ENCODE measurements at places on chromosomes 4 and X.

DNA sequence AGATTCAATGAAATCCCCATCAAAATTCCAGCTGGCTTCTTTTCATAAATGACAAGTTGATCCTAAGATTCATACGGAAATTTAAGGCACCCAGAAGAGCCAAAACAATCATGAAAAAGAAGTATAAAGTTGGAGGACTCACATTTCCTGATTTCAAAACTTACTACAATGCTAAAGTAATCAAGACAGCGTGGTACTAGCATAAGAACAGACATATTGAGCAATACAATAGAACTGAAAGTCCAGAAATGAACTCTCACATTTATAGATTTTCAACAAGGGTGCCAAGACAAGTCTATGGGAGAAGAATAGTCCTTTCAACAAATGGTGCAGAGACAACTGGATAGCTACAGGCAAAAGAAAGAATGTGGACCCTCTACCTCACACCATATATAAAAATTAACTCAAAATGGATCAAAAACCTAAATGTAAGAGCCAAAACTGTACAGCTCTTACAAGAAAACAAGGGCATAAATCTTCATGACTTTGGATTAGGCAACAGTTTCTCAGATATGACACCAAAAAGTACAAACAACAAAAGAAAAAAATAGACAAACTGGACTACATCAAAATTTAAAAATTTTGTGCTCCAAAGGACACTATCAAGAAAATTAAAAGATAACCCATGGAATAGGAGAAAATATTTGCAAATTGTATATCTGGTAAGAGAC is 28.5 kb downstream of the SASH3 start:
- no peak for DNase-seq

DNA sequence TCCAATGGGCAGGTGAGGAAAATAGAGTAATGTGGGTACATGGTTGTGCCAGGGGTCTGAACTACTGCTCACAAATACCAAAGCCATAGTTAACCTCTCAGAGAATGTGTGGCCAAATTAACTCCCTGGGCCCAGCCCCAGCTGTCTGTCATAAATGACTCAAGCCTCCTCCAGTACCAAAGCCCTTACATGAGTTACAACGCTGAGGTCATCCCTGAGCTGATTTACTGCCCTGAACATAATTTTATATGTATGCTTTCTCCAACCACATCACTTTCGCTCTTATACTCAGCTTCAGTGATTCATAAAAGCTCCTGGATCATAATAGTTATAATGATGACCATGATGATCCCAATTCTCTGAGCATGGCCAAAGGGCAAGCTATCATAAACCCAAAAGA is 283.9 kb downstream of the NKX6-1 start:
- DNase-seq: no peak

DNA sequence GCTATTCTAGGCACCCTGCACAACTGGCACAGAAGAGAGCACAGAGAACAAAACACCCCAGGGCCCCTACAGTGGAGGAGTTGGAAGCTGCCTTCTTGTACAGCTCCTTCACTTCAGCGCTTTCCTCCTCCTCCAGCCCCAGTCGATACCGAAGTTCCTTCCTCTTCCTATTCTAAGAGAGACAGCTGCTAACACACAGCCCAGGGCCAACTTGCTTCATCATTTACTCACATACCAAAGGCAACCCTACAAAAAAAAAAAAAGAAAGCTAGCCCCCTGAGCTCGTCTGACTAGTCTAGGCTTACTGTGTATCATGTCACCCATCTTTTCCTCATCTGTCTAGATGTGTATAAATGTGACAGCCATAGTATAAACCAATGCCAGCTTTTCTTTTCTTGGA is 64.5 kb downstream of the MID1 start:
- DNase-seq: no peak

DNA sequence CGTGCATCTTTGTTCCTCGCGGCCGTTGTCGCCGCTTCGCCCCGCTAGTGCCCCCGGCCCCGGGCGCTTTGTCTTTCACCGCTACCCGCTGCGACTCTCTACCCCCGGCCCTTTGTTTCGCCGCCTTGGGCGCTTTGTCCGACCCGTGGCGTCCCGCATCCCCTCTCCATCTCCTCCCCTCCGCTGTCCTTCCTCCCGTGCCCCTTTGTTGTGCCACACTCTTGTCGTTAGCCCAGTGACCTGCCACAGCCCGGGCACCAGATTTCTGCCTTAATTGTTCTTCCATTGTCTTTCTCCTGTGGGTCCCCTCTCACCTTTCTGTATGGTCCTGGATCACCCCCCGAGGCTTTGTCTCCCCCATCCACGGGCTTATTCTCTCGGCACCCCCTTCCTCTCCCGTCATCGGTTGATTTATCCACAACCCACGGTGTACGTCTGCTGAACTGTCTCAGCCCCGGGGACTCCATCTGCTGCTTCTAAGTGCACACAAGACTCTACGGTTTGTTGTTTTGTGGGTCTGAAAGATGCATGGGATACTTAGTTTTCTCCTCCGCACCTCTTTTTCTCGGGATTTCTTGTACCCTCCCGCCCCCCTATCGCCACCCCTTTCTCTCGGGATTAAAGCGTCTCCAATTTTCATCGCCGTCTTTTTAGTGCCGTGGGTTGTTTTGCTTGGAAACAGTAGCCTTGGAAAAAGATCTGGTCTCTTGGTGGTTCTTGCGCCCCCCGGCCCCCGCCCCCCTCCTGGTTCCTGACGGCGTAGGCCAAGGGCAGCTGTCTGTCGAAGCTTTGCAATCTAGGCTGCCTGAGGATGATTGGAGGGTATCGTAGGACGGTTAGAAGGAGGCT is 783 bp downstream of the RBPJ start:
- DNase-seq: peak; percentile 7

- DNase-seq: no peak
Measured at GRCh38 chrX:36856849-36857248, 151.3 kb upstream of the FAM47C start.

GRCh38 chr4:41475402-41475801 is 62.6 kb upstream of the LIMCH1 start:
- no peak for DNase-seq

DNA sequence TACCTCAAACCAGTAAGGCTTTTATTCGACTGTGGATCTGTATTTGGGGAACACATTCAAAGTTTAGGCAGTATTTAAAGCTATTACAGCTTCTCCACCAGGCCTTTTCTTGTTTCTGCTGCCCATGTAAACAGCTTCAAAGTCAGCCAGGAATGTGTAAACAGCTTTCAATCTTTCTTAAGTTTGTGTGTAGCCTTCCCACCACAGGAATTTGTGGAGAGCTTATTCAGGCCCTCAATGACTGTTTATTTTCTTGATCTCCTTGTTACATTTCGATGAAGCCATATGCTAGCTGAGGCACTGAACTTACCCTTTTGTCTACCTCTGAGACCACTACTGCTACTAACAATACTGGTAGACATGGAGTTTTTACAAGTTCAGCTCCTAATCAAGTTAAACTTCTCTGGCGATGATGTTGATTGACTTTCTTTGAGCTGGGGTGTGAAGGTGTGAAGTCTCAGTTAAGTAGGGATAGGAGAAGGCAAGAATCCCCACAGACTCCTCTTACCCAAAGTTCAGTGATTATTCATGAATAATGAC is 72.6 kb downstream of the NWD2 start:
- no peak for DNase-seq

- no peak for DNase-seq
Measured at GRCh38 chrX:107574711-107575110, 53.6 kb upstream of the PRPS1 start.

DNA sequence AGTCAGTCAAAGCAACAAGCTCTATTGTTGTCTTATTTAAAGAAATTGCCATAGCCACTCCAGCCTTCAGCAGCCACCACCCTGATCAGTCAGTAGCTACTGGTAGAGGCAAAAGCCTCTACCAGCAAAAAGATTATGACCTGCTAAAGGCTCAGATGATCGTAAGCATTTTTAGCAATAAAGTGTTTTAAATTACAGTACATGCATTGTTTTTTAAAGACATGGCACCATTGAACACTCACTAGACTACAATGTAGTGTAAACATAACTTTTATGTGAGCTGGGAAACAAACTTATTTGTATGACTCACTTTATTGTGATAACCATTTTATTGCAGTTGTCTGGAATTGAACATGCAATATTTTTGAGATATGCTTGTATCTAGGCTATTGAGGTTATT is 32.3 kb upstream of the DYNLT3 start:
- DNase-seq: no peak

- DNase-seq: no peak
Measured at GRCh38 chr4:4492161-4492847, 49.5 kb downstream of the STX18 start.

DNA sequence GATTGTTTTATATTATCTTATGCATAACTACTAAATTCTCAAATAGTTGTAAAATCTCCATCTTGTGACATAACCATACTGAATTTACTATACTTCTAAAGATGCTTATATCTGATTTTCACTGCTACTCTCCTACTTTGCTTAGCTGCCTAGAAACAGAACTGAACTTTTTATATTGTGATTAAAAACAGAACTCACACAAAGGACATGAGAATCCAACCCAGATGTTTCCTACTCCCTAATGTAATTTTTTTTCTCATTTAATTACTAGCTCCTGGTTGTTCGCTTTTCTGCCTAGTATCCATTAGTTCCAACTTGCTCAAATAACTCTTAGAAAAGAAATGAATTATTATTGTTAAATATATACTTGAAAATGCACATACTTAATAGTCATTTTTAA is 283.5 kb upstream of the ACTRT1 start:
- no peak for DNase-seq

- no peak for DNase-seq
Measured at GRCh38 chr4:76198411-76199237, 15.0 kb downstream of the SCARB2 start.

DNA sequence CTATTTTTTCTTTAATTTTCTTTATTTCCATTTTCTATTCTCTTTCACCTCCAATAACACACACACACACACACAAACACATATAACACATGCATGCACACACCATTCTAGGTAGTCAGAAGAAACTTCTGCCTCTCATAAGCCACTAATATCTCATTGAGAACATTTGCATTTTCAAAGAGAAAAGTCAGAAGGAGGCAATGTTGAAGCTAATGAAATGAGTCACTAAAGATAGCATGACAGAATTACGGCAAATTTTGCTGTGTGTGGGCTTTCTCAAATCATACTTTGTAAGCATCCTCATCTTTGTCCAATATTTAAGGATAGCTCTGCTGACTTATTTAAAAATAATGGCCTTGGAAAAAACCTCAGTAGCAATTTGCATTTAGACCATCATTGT is 291.3 kb downstream of the GUCY2F start:
- no peak for DNase-seq

DNA sequence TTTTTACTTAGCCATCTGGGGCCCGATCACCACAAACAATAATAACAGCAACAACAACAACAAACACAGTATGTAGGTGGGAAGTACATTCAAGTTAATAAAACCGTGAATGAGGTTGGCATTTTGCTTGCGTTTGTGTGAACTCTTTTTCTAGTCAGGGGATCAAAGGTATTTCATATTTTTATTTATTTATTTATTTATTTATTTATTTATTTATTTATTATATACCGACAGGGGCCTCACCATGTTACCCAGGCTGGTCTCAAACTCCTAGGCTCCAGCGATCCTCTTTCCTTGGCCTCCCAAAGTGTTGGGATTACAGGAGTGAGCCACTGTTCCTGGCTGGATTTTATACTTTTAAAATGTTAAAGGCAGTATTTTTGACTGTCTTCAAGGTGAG is 325.4 kb downstream of the RAPGEF2 start:
- DNase-seq: no peak

DNA sequence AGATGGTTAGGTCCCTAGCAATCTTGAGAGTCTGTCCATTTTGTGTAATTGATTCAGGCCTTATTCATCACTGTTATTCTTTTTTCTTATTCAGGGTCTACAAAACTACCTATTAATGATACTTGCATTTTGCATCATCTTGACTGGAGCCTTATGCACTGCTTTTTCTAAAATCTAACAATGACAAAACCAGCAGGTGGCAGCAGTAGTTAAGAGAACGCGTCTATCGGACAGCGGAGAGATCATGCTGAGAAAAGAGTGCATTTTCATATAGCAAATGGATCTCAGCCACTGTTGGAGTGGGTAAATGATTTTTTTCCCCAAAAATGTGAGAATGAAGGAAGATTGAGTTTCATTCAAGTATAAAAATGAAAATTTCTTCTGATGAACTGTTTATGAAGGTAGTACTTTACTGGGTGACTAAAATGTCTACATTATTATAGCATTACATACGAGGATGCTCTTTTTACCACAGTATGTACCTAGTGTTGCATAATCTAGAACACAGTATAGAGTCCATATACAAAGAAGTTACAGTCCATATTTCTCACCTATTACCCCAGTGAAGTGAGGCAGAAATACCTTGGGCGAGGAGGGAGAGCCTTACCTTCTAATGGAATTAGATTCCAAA is 43.2 kb downstream of the TMEM144 start:
- DNase-seq: no peak

GRCh38 chr4:8507196-8507570 is 66.6 kb downstream of the TRMT44 start:
- DNase-seq: no peak

DNA sequence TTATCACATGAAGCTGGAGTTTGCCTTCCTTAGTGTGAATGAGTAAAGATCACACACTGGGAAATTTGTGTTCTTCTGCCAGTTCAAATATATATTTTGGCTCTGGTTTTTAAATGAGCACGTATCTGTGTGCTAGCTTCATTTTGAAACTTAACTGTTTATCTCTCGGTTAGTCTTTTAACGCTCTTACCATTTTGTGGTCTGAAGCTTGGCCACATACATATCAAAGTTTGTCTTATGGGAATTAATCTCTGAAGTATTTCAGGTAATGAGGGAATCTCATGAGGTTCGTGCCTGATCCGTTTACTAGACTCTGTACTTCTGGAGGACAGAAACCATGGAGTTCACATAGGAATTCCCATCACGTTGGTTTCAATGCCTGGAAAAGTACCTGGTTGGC is 13.8 kb downstream of the ATP10D start:
- no peak for DNase-seq

GRCh38 chrX:22057667-22058066 is 25.5 kb downstream of the PHEX start:
- DNase-seq: no peak

DNA sequence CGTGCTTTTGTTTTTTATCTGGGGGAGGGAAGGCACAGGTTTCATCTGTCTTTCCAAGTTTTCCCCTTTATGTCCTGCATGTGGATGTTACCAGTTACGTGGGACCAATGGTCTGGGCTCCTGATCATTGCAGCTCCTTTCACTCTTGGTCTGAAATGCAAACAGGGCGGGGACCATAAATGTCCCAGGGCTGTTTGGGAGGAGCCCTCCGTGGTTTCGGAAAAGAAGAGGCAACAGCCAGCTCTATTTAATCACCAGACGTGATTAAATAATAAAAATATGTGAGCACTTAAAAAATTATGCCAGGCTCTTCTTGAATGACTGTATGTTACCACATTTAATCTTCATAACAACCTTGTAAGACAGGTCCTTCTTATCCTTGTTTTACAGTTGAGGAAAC is 30.8 kb upstream of the C1GALT1C1 start:
- DNase-seq: no peak

DNA sequence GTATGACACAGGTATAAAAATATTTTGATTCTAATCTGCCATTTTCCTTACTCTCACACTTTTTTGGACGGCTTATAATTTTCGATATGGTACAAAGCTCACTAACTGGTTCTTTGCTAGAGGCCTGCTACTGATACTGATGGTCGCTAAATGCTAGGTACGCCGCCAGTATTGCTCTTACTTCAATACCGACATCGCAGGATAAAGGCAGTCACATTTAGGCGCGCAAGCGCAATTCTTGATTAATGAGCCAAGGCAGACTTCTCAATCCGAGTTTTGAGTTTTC is 557 bp upstream of the USP38 start:
- DNase-seq: no peak

GRCh38 chr4:18676526-18676915 is 655.0 kb upstream of the LCORL start:
- no peak for DNase-seq

GRCh38 chrX:103464072-103464773 is 55.1 kb downstream of the RAB40A start:
- peak; percentile 18 for DNase-seq
